Activated T-helper 1 cell treated with Interleukin-2 at 50 U/mL for 16 hours (primary cell): ENCODE measurements at places on chromosomes 3 and 15.

GRCh38 chr15:60605879-60606307 is 127.0 kb upstream of the ICE2 start:
- DNase-seq: no peak

DNA sequence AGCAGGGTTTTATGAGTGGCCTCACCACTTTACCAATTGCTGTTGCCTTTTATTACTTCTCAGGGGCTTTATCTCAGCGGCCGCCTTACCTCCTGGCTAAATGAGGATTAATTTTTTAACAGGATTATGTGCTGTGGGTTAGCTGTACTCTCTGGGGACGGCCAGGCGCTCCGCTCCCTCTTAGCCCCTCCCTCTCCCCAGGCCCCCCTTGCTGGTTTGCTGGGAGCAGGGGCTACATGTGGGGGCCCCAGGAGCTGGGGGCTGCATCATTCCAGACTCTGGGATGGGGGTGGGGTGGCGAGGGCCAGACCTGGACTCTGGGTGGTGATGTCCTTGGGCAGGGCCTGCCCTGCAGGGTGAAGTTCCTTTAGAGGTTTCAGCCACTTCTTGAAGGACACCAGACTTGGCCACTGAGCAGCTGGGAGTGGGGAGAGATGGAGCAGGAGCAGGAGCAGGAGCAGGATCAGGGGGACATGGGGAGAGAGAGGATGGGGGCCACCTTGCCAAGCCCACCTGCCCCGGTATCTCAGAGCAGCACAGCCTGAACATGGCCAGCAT is 196.1 kb downstream of the GOLGA6L6 start:
- no peak for DNase-seq

DNA sequence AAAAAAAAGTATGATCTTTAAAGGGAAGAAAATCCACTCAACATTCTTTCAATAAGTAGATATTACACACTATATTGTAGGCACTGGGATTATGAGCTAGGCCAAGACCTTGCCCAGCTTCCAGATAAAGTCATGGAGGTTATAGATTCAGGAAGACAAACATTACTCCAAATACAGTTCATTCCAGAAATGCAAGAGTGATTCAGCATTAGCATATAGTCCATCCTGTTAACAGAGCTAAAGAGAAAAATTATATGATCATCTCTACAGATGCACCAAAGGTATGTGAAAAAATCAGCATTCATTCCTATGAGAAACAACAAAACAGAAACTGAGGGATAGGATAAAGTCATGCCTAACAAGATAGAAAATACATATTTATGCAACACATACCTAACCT is 42.1 kb upstream of the NSMCE3 start:
- DNase-seq: no peak

GRCh38 chr3:53287131-53287629 is 31.4 kb upstream of the TKT start:
- DNase-seq: no peak
